Fibroblast of skin of right biceps (primary cell): ENCODE measurements at places on chromosomes 6 and 20.

DNA sequence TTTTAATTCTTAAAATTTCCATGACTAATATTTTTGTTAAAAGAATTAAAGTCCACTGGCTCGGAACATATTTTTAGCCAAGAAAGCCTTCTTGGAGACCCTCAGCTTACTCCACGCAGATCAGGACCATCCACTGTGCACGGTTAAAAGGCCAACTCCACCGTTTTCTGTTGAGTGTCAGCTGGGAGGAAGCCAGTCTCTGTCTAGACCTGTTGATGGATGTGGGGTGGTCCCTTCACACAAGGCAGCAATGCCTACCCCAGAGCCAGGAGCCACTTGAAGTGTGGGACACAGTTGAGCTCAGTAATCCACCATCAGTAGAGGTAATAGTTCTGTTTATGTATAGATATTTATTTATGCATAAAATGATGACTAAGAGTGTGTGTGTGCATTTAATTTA is 19.9 kb upstream of the QKI start:
- no peak for DNase-seq

GRCh38 chr6:150866991-150867501 is 1.5 kb downstream of the MTHFD1L start:
- no peak for DNase-seq

- no peak for DNase-seq
Measured at GRCh38 chr6:88712243-88712936, 251.0 kb downstream of the RNGTT start.

DNA sequence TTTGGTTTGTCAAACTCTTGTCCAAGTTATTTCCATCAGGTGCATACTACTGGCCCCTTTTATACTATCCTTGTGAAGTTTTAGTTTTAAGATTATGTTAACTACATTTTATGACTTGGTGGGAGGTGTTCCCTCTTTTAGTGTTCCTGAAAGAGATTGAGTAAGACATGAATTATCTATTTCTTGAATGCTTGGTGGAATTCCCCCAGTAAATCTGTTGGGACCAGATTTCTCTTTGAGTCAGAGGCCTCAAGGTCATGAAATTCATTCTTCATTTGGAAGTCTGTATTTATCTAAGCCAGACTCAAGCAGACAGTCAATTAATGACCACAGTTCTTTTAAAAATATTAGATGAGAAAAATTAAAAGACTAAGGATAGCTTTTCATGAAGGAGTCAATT is 81.3 kb downstream of the MOXD1 start:
- DNase-seq: peak; percentile 54

DNA sequence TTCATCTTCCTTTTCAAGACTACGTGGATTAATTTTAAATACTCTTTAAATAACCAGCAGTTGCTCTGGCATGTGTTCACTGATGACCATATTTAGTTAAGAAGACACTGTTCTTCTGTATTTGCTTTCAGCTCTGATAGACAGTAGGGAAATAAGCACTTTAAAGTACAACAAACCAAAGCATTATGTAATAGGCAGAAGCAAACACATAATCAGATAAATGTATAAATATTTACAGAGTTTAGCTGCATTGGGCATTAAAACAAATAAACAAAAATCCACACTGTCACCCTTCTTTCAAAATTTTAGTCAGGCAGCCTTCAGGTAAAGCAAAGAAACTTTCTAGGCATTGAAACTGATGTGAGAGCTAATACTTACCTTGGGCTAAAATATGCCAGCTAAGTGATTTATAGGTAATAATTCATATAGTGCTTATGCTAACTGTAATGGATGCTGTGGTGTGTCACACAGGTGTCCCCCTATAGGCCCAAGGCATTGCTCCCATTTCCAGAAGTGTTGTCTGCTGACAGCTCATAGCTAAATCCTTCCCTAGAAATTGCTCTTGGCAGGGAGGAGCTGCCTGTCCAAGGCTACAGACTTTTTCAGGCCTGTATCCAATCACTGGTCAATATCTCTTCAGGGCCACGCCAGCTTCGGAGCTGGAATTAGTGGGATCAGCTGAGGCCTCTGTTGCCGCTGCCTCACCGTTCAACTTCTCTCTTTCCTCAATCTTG is 111.5 kb upstream of the CITED2 start:
- no peak for DNase-seq

DNA sequence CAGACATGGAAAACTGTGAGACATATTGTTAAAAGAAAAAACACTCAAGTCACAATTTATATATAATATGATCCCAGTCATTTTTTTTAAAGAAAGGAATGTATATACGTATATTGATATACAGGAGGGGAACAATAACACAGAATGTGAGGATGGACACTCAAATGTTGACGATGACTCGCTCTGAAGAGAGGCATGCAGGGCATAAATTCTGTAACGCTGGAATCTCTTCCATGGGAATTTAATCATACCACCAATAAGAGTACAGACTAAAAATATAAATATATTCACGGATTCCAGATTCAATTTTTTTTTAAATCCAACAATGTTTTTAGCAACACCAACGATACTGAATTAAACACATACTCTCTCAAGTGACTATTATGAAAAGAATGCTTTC is 106.9 kb upstream of the CCDC28A start:
- DNase-seq: peak; percentile 57

DNA sequence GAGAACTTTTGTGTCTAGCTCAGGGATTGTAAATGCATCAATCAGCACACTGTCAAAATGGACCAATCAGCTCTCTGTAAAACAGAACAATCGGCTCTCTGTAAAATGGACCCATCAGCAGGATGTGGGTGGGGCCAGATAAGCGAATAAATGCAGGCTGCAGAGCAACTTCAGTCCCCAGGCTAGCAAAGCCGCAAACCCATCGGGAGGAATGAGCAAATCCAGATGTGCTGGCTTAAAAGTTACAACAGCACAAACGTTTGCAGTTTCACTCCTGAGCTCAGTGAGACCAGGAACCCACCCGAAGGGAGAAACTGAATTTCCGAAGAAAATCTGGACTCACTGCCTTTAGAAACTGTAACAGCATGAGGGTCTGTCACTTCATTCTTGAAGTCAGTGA is 21.9 kb upstream of the MBOAT1 start:
- DNase-seq: no peak

DNA sequence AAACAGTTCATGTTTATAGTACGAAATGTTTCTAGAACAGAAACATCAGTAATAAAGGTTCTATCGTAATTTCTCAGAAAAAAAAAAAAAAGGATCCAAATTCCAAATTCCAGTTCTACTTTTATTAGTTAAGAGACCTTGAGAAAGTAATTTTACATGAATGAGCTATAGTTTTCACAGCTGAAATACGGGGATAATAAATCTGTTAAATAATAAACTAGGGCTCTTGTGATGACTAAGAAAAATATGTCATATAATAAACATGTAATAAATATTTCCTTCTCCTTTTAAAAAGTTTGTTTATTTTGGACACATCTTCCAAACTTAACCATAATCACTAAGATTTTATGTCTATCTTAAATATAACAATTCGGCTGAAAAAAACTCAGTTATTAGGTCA is 17.8 kb downstream of the RARS2 start:
- no peak for DNase-seq

- DNase-seq: no peak
Measured at GRCh38 chr20:2169456-2170088, 67.9 kb downstream of the STK35 start.

GRCh38 chr6:56370561-56371211 is 123.3 kb upstream of the COL21A1 start:
- peak; percentile 89 for DNase-seq

DNA sequence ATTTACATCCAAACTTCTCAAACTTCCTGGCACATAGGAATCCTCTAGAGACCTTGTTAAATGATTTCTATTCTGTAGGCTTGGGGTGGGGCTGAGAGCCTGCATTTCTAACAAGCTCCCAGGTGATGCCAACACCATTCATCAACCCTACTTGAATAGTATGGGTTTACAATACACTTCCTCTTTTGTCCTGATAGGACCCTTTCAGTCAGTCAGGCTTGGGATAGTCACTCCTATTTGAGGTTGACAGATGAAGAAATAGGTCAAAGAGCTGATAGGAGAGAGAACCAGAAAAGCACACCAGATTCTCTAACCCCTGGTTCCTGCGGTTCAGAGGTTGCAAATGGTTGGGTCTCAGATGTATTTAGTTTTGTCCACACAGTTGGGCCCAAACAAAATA is 273.4 kb downstream of the TSHZ2 start:
- no peak for DNase-seq

DNA sequence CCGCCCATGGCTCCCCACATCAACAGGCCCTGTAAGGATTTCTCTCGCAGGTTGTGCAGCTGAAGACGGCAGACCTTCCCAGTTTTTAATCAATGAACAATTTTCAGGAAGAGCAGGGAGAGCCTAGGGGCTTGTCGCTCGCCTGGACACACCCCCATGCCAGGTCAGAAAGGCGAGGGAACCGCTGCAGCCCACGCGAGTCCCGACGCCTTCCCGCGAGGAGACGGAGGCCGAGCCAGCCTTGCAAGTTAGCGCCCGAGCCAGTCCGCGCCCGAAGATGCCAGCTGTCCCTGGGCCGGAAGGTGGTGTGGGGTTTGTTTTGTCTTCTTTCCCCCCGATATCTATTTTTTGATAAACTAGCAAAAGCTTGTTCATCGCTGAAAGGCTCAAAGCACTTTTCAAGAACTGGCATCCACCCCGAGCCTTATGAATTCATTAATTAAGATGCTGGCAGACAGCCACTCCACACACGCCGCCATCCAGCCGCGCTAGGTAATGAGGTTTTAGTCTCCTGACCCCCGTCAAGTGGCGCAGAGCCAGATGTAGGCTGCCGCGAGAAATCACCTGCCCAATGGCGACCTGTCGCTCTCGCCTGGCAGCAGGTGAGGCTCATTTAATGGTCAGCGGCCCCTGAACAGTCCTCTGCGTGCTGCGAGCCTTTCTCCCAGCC is 6.6 kb downstream of the CCDC167 start:
- no peak for DNase-seq

DNA sequence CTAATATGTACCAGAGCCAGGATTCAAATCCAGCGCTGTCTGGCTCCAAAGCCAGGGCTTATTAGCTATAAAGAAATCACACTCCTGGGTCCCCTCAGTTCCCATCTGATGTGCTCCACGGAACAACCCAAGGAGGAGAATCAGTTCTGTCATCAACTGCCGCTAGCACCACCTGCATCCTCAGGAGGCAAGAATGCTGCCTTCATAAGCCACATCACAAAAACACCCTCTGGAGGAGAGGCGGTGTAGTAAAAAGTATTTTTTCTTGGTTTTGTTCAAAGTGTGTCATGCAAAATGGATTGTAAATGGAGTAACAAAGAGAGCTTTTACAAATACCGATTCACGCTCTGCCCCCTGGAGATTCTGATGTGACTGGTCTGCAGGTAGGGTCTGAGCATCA is 57.1 kb downstream of the TNFRSF21 start:
- no peak for DNase-seq

- DNase-seq: no peak
Measured at GRCh38 chr6:41053041-41053440, at the start of gene APOBEC2. Gene APOBEC2 (plus strand): TSS chr6:41053202. CDS start chr6:41053348, 146 bp downstream.

- DNase-seq: no peak
Measured at GRCh38 chr20:48772183-48772976, 55.4 kb downstream of the PREX1 start.

DNA sequence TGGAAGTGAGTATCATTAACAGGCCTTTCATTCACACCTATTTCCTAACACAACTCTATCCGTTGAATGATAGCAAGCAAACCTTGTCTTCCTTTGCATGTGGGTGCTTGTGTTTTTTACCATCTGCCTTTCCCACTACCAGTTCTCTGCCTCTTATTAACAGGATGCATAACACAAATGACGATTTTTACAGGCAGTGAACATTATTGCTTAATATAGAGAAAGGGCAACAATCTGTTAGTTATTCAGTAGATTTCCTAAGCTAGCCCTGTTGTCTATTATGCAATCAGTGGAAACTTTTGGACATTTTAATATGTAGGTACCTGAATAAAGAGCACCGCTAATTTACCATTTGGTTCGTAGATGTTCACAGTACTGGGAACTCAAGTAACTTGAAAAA is 348.8 kb upstream of the PLCB4 start:
- DNase-seq: no peak

DNA sequence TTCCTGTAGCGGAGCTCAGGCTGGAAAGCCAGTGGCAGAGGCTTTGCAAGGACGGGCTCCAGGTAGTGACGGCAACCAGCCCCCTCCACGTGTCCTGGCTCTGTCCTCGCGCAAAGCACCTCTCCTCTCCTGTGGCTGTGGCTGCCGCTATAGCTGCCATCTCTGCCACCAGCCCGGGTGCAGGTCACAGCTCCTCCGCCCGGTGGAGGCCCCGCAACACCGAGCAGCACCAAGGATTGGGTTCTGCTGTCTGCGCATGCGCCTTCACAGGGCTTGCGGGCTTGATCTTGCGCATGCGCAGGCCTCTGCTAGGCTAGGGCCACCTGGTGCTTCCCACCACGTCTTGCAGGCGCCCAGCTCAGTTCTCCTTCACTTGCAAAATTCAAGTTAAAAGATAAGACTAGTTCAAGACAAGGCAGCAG is 625.4 kb downstream of the QKI start:
- DNase-seq: peak; percentile 70

GRCh38 chr6:31701666-31702404 is 1.3 kb downstream of the ABHD16A start:
- DNase-seq: no peak

DNA sequence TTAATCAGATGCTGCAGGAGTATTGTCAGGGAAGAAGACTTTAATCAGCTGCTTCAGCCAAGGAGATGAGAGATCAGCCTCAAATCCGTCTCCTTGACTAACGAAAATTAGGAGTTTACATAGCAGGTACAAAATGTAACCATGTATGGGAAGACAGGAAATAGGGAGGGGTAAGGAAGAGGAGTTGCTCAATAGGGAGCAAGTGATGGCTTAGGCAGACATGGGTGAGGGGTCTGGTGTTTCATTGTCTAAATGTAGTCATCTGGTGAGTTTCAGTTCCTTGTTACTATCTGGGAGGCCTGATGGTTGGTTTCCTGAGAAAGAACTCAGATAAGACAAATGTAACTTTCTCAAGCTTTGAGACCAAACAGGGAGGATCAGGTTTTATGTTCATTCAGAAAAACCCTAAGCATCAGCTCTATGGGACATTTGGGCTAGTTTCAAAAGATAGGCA is 217.3 kb upstream of the SULF2 start:
- DNase-seq: peak; percentile 48

- DNase-seq: no peak
Measured at GRCh38 chr6:158514991-158515390, 44.9 kb upstream of the TMEM181 start.

GRCh38 chr20:62387219-62387913 is 463 bp downstream of the RPS21 start:
- DNase-seq: no peak

DNA sequence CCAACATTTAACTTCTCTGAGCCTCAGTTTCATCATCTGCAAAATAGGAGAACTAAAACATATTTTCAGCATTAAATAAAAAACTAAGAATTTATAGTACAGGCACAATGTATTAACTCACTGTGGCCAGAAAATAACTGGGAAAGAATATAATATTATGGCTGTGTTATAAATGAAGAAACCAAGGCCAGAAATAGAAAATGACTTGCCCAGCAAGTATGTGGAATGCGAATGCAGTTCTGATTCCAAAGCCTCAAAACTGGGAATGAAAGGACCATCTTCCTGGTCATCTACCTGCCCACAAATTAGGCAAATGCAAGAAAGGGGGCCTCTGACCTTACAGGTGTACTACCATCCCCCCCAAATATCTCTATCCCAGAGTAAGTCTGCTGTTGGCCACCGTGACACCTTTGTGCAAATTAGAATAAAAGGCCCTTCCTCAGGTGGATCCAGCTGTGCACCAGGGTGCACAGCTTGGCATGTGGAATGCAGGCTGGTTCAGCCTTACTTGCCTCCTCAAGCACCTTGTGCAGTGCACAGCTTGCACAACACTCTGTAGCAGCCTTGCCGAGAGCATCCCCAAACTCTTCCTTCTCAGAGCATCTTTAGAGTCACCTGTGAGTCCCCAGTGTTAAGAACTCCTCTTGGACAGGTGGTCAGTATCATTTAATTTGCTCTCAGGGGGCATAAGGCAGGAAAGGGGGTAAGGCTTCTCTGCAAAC is 4.4 kb downstream of the SLC13A3 start:
- DNase-seq: peak; percentile 11
